Upper lobe of right lung (tissue), 1 donor: ENCODE measurements at places on chromosomes 11 and 22. TPM values are rescaled to one million over a fixed set of nuclear protein-coding genes. Genes with fewer than 3 reads are reported as not detected.

GRCh38 chr11:105092256-105093239 is 47.0 kb downstream of the CARD18 start:
- H3K4me3 ChIP-seq = no peak overlapping the region
- H3K4me1 ChIP-seq = no peaks in the 10 kb centered on the region
- no peaks in the 10 kb centered on the region for H3K36me3 ChIP-seq
- H3K27me3 ChIP-seq = no peaks in the 10 kb centered on the region
- H3K27ac ChIP-seq = no peak overlapping the region

GRCh38 chr22:17830043-17830961 is 56.0 kb upstream of the BID start:
- no peaks in the 10 kb centered on the region for H3K36me3 ChIP-seq
- no peak overlapping the region for H3K27ac ChIP-seq
- peak; percentile 88 for DNase-seq
- H3K27me3 ChIP-seq = no peaks in the 10 kb centered on the region
- no peak overlapping the region for H3K4me3 ChIP-seq

GRCh38 chr11:60834742-60835533 is 7.0 kb upstream of the CCDC86 start:
- no peak overlapping the region for H3K4me3 ChIP-seq
- H3K36me3 ChIP-seq = no peaks in the 10 kb centered on the region
- no peak overlapping the region for H3K27ac ChIP-seq
- DNase-seq = no peak
- peaks cover 4% of the 10 kb centered on the region for H3K27me3 ChIP-seq
- H3K4me1 ChIP-seq = no peaks in the 10 kb centered on the region

- no peaks in the 10 kb centered on the region for H3K4me1 ChIP-seq
- no peak overlapping the region for H3K4me3 ChIP-seq
- H3K27ac ChIP-seq = no peak overlapping the region
- H3K36me3 ChIP-seq = no peaks in the 10 kb centered on the region
- DNase-seq = peak; percentile 23
Observed at GRCh38 chr11:2549491-2549875, 104.7 kb downstream of the KCNQ1 start.

GRCh38 chr22:20651286-20651685 is 122.6 kb upstream of the SERPIND1 start:
- no peaks in the 10 kb centered on the region for H3K36me3 ChIP-seq
- H3K4me1 ChIP-seq = no peaks in the 10 kb centered on the region
- DNase-seq = no peak
- H3K27ac ChIP-seq = no peak overlapping the region

DNA sequence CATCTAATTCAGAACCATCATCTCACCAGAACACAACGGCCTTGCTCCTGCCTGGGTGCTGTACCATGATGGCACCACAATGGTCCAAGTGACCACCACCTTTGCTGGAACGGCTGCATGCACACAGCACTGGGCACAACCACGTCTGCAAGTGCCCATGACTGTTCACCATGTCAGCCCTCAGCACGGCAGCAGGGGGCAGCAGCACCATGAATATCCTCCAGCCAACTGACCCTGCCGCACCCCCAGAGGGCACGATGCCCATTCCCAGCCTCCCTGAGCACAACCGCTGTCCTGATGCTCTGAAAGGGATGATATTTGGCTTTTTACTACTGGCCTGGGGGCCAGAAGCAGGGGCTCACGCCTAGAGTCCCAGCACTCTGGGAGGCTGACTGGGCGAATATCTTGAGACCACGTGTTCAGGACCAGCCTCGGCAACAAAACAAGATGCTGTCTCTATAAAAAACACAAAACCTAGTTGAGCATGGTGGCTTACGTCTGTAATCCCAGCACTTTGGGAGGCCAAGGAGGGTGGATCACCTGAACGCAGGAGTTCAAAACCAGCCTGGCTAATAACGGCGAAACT is 25.7 kb downstream of the DRD4 start:
- no peaks in the 10 kb centered on the region for H3K4me1 ChIP-seq
- H3K36me3 ChIP-seq = peaks cover 40% of the 10 kb centered on the region
- H3K27me3 ChIP-seq = no peaks in the 10 kb centered on the region
- peak; percentile 85 for DNase-seq
- no peak overlapping the region for H3K4me3 ChIP-seq

- H3K4me1 ChIP-seq = no peaks in the 10 kb centered on the region
- H3K4me3 ChIP-seq = no peak overlapping the region
- no peak overlapping the region for H3K27ac ChIP-seq
- peak; percentile 69 for DNase-seq
- peaks cover 28% of the 10 kb centered on the region for H3K36me3 ChIP-seq
- H3K27me3 ChIP-seq = no peaks in the 10 kb centered on the region
Observed at GRCh38 chr22:25172153-25172552, 27.5 kb upstream of the CRYBB3 start.

Gene ALDH3B1
- total RNA-seq = 95.9 TPM

Gene GPHA2
- not detected for total RNA-seq
